ENCODE measurements at places on chromosomes 6 and 20.

GRCh38 chr20:60213126-60213893 lies 255.1 kb downstream of the CDH26 start:
- no peak for DNase-seq

GRCh38 chr6:403659-404655 lies 12.4 kb downstream of the IRF4 start:
- DNase-seq: no peak

DNA sequence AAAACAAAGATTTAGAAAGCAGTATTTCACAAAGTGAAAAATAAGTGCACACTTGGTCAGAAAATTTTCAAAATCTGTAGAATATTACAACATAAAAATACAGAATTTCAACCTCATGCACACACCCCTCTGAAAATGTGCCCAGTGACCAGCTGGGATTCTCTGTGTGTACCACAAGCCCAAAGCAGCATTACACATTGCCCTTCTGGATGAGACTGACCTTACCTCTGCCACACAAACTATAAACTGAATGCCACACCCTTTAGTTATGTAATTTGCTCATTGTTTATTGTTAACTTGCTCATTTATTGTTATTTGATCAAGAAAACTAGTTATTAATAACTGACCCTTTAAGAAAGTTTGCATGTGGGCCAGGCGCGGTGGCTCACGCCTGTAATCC lies 303.0 kb downstream of the FOXC1 start:
- no peak for DNase-seq

DNA sequence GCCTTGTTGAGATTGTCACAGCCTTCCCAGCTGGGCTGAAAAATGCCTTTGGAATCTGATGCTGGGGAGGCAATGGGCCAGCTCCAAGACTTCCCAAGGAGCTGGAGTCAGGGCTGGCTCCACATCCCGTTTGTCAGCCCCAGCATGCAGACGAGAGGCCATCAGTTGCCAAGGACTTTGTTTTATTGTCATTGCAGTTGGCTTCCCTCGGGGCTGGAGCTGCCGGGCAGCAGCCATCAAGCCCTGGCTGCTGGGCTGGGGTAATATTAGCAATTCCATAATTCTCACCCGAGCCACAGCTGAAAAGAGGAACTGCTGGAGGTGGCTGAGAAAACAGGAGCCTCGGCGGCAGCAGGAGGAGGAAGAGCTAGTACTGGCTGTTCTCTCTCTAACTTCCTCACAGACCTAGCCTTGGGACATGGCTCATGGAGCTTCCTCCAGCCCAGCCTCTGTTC lies 182.5 kb downstream of the CDC5L start:
- DNase-seq: no peak

GRCh38 chr20:625360-625932 lies 15.3 kb upstream of the TCF15 start:
- DNase-seq: no peak

- no peak for DNase-seq
Observed at GRCh38 chr6:143140767-143141166, 80.1 kb downstream of the AIG1 start.

GRCh38 chr6:104940893-104941728 lies 15.8 kb upstream of the LIN28B start:
- peak; percentile 14 for DNase-seq

DNA sequence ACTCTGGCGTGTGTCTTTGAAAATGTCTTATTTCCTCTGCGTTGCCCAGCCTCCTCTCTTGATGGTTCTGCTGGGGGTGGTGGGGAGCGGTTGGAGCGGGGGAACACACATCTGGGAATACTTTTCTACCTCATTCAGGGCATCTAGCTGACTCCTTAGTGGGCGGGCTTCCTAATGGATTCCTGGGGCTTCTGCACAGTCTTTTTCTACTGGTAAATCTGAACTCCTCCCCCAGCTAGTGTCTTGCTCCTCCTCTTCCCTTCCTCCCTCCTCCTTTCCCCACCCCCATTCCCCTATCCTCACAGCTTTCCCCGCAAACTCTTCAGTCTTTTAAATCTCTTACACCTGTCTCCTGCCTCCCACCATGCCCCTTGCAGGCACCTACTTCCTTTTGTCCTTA lies 74.4 kb downstream of the PRL start:
- DNase-seq: no peak

- DNase-seq: no peak
Observed at GRCh38 chr6:157660414-157660813, 162.6 kb upstream of the SNX9 start.

- no peak for DNase-seq
Observed at GRCh38 chr6:139448051-139448649, 73.7 kb upstream of the CITED2 start.

DNA sequence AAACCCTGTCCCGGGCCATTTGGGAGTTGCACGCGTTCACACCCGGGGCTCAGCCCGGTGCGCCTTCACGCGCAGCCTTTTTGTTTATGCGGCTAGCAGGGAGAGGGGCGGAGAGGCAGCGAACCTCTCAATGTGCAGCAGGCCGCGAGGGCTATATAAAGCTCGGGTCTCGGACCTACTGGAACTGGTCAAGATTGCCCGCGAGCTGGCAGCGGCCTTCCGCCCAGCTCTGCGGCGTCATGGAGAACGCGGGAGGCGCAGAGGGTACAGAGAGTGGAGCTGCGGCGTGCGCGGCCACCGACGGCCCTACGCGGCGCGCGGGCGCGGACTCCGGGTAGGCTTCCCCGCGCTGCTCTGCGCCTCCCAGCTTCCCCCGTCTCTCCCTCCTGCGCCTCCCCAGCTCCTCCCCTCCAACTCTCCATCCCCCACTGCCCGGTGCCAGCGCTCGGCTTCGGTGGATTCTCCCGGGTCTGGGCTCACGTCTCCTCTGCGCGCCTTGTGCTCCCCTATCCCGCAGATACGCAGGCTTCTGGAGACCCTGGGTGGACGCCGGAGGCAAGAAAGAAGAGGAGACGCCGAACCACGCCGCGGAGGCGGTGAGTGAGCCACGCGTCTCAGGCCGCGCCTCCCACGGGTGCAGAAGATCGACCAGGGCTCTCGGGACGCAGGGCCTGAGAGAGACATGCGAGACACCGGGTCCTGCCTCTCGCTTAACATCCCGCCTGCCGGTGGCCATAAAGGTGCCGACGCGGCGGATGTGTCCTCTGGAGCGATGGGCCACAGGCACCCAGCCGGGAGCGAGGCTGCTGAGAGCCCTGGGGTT lies at the start of gene RIPPLY2:
Gene RIPPLY2, plus strand, starts transcription at position 183 of the 823 bp plus-strand sequence. Its CDS starts 57 bp downstream, at position 240.
- no peak for DNase-seq

GRCh38 chr6:112606656-112607435 lies 259.7 kb downstream of the RFPL4B start:
- no peak for DNase-seq

DNA sequence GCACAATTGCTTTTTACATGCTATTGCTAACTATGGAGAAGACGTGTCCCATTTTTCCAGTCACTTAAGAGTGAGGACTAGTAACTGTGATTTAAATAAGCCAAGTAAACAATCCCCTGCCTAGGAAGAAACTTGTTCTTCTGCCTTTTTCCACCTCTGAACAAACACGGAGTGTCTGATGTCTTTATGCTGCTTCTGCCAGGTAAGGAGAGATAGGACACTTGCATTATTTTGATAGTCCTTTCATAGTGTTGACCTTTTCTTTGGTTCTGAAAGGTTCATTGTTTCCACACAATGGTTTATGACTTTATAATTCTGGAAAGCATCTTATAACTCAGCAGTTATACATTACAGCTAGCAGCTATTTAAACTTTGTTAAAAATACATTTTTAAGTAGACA lies 8.4 kb downstream of the LRP11 start:
- no peak for DNase-seq

DNA sequence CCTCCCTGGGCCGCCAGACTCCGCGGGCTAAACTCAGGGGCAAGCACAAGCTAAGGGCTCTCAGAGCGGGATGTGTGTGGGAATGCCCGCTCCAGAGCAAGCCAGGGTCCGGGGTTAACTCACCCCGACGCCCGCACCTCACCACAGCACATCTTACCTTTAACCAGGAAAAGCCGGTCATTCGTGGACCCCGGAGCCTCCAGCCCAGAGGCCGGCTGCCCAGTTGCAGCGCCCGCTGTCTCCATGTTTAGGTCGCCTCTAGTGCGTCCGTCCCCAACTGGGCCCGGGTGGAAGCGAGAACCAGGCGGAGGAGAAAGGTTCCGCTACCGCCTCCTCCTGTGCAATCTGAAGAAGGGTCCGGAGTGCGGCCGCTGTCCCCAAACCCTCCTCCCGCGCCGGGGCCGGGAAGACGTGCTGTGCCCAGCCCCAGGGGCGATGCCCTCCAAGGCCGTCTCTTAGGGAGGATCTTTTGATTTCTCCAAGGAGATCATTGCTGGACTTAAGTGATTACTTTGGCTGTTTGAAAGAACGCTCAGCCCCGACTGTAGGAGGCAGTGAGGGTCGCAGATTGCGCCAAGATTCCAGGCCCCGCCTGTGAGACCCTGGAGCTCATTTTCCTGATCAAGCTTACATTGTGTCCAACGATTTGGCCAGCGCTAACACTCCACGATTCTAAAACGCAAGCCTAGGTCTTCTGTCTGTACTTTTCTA lies at the start of gene TMEM242:
Gene TMEM242, minus strand, starts transcription at position 265 of the 711 bp plus-strand sequence. Its CDS starts 20 bp downstream, at position 245.
- peak; percentile 80 for DNase-seq

DNA sequence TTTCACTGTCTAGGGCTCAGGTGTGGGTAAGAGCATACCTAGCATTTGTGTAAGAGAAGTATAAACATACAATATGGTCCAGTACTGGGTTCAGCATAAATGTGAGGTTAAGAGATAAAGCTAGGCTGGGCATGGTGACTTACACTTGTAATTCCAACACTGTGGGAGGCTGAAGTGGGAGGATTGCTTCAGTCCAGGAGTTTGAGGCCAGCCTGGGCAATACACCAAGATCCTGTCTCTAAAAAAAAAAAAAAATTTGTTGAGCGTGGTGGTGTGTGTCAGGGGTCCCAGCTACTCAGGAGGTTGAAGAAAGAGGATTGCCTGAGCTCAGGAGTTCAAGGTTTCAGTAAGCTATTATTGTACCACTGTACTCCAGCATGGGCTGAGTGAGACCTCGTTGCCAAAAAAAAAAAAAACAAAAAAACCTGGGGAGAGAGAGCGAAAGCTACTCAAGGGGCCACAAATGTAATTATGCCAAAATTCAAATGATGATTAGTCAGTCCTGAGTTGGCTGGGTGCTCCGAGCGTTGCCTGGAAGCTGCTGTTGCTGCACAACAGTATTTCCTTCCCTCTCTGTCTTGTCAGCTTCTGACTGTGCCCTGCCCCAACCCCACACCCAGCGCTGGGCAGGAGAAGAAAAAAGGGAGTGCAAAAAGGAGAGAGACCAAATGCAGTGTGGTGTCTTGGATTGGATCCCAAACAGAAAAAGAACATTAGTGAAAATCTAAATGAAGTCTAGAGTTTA lies 24.0 kb downstream of the CMTR1 start:
- DNase-seq: no peak

- no peak for DNase-seq
Observed at GRCh38 chr6:91860541-91861335, 1273.9 kb upstream of the MAP3K7 start.

DNA sequence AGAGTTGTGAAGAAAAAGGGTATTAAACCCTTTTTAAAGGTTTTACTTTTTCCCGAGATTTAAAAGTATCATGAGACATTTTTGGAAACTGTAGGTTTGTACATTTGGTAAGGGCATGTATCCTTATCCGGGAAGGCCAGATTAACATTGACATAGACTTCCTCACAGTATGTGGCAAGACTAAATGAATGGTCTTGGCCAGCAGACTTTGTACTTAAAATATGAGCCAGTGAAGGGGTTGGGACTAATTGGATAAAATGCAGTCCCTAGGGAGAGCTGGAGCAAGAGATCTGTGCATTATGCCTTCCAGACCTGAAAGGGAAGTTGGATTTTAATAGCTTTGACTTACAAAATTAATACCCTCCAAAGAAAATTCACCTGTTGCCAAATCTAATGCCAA lies 60.4 kb upstream of the CCN2 start:
- DNase-seq: no peak

DNA sequence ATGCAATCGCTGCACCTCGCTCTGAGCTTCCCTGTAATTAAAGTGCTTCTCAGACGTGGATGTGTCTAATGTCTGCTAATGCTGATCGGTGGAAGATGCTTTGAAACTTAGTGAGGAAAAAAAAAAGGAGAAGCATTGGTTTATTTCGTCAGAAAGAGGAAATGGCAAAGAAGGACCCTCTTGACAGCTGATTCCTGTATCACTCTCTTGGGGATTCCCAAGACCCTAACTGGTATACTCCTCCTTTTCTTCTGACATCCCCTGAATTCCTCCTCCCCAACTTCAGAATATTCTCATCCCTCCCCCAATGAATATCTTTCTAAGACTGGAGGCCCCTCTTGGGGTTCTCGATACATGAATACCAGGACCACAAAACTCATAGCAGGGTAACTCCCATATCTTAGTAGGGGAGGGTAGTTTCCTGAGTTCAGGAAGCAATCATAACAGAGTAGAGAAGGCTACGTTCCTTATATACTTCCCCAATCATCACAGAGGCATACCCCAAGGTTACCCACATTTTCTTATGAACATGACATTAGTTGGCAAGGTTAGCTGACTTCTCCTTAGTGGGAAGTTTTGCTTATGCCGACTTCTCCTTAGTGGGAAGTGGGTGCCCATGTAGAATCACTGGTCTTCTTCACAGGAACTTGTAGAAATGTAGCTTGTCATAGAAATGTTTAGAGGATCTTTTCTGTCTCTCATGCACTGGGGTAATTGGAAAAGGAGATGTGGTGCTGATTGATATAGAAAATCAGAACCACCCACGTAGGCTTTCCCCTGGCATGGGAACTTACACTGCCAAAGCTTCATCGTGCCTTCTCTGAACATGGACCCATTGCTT lies 63.8 kb upstream of the ATXN1 start:
- no peak for DNase-seq

- DNase-seq: no peak
Observed at GRCh38 chr20:51315390-51315789, 227.1 kb downstream of the NFATC2 start.

GRCh38 chr6:148441454-148441911 lies 98.8 kb downstream of the SASH1 start:
- no peak for DNase-seq

- no peak for DNase-seq
Observed at GRCh38 chr6:25266456-25267100, 12.6 kb upstream of the CARMIL1 start.

DNA sequence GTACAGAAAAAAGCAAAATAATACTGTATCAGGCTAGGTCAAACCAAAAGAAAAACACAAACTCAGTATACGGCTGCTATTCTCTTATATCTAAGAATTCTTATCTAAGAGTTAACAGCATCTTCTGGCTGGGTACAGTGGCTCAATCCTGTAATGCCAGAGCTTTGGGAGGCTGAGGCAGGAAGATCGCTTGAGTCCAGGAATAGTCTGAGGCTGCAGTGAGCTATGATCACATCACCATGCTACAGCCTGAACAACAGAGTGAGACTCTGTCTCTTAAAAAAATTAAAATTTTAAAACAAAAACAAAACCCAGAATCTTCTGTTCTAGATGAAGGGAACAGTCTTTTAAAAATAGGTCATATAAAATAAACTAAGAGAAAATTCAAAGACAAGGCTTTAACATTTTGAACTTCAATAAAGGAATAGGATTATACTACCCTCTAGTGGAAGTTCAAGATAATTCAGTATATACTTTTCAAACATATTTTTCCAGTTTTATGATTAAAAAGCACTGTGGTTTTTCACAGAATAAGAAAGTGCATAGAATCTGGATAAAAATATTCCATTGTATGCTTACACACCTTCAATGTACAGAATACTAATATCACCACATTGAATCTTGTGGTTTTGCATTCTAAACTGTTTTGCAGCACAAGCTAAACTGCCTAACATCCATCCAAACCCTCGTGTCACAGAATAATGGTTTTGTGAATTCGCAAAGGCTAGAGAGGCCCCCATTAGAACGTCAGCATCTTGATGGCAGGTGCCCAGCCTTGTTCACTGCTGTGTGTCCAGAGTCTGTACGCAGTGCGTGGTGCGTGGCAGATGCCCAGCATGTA lies 39.3 kb downstream of the DTNBP1 start:
- no peak for DNase-seq

Measured in T-cell (primary cell).